ENCODE measurements at places on chromosomes 11 and 22.

GRCh38 chr22:16777284-16777924, 47.8 kb downstream of the XKR3 start:
- DNase-seq = no peak

DNA sequence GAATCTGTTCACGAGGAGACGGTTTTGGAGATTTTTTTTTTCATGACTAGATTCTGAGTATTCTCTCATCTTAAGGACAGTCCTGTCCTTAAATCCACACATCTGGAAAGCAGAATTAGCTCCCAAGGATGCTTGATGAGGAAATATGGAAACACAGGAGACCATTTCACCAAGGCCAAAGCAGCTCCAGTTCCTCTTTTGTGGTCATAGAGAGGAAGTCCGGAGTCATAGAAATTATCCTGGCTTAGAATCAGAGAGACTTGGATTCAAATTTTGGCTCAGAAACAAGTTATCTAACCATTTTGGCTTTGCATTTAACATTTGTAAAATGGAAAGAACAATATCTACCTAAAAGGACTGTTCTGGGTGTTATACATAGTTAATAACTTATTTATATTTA, 7.3 kb upstream of the TEAD1 start:
- no peak for DNase-seq

DNA sequence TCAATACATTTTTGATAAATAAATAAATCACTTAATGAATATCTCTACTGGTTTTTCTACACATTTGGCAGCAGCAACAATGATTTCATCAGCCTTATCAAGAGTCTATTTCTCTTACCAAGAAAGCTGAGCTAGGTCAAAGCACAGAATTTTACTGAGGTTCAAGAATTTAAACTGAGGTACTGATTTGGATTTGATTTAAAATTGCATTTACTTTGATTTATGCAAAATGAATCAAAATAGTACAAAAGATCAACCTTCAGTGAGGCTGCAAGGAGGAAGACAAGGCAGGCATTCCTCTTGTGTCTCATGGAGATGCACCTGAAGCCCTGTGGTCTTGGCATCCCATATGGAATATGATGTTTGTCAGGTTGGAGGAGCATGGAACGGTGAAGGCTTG, 15.5 kb upstream of the EP300 start:
- no peak for DNase-seq

DNA sequence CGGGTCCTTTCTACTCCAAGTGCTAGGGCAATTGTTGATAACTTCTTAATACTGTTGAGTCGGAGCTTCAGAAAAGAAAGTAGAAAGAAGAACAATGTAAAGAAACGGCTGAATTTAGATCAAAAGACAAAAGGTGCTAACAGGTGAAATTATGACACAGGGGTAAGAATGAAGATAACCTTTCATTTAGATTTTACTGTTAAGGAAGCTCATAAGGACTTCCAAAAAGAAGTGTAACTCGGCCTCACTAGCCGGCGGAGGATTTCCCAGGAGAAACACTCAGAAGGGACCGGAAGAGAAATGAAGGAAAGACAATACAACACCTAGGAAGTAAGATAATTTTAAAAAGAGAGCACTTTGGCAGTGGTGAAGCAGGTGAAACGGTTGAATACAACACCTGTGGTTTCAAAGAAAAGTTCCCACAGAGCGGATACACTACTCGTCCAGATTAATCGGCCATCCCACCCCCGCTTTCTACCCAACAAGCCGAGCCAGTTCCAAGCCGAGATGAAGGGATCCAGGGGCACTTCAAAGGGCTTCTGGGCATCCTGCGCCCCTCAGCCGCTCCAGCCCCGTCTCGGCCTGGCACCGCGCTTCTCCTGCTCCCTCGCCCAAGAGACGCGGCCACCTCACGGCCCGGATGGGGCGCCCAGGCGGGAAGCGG, 737 bp downstream of the PPP2R1B start:
- DNase-seq = peak; percentile 29

GRCh38 chr11:44954051-44954906, 3.6 kb upstream of the TP53I11 start:
- no peak for DNase-seq

DNA sequence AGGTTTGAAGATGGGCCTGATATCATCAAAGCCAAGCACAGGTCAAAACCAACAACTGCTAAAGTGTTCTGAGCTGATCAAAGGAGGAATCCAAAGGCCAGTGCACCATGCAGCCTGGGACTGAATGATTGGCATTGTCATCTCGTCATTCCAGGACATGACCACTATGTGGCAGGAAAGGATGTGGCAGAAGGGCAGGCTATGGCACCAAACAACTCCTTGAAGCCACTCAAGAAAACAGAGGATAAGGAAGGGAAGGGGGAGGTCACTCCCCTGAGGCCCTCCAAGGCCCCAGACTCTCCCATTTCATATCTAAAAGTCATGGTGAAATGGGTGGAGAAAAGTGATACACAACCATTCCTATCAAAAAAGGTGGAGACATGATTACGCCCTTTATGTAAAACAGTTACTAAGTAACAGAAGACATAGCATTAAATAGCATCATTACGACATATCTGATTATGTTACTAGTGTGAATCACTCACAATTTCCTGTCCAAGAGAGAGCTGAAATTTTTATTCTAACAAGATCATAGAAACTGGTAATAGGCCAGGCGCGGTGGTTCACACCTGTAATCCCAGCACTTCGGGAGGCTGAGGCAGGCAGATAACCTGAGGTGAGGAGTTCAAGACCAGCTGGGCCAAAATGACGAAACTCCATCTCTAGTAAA, 49.3 kb downstream of the AHNAK start:
- DNase-seq = peak; percentile 82

GRCh38 chr11:15144347-15144746, 29.6 kb downstream of the INSC start:
- DNase-seq = no peak

DNA sequence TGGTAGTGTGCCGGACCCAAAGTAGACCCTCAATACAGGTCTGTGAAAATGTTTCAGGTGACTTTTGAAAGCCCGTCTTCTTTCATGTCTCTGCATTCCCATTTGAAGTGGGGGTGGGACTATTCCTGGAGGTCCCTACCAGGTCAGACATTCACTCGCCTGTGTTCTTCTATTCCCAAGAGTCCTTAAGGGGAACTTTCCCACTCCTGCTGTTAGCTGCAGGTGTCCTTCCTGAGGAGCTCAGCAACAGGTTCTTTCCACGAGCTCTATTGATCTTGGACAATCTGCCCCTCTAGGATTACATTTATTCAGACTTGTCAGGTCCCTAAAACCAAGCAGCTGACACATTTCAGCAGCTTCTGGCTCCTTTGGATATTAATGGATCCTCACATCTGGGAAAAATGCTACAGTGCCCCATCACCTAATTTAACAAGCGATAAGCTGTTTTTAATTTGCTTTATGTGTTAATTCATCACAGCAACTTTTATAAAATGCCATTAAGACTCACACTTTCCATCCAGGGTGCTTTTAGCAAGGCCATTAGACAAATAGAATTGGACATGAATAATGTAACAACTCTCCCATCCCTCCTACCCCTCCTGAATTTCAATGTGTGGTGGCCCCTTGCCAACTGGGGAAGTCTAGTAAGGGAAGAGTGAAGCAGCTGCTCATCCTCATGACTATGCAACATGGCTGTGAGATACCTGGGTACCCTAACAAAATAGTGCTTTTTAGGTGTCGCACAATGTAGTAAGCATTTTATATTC, 259.5 kb upstream of the CCDC90B start:
- no peak for DNase-seq

DNA sequence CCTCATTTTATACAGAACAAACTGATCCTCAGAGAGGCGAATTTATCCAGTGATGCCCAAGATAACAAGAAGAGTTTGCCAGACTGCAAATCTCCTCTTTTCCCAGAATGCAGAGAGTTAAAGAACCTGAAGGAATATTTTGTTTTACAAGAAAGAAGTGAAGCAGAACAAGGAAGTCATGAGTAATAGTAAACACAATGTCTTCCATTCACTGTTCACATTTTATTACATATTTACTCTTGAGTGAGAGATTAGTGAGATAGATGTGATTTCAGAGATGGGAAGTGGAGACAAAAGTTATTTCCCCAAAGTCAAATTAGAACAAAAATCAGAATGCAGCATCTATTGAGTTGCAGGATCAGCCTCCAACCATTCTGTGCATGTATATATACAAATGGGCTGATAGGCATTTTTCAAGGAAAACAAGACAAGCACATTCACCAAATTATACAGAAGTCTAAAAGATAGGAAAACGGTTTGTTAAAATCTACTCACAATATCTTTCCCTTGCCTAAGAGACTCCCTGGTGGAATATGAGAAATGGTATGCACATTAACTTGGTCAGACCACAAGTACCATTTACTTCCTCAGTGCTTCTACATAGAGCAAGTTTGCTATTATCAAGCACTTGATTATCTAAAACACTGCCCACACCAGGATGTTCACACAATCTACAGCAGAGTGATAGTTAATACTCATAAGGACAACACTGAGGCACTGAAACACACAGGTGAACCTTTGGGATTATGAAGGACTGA, 12.0 kb downstream of the GUCY1A2 start:
- DNase-seq = no peak

Data from ELR (cell line).